Activated B cell treated with CpG ODN at 0.5 μM for 24 hours (primary cell): ENCODE measurements at places on chromosomes 4 and X. TPM values are rescaled to one million over a fixed set of nuclear protein-coding genes. Genes with fewer than 3 reads are reported as not detected.

DNA sequence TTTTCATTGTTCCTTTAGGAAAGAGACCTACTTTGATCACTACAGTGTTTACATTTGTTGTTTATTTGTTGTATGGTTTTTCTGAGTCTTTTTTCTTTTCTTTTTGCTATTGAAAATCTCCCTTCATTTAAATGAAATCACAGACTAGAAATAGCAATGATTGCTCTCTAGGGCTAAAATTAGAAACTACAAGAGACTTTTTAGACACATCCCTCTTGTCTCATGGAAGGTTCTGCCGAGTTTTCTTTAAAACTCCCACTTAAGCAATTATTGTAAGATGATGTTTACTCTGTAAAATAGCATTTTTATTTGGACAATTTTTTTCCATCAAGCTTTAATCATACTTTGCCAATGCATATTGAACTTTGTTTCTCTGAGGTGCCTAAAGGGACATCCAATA, 136.6 kb downstream of the PALLD start:
- no peak for DNase-seq
- no peak overlapping the region for H3K4me3 ChIP-seq
- H3K36me3 ChIP-seq: no peaks in the 10 kb centered on the region
- H3K27me3 ChIP-seq: peaks cover 34% of the 10 kb centered on the region

- no peak for DNase-seq
- H3K4me3 ChIP-seq: no peak overlapping the region
- peaks cover 12% of the 10 kb centered on the region for H3K27me3 ChIP-seq
- H3K36me3 ChIP-seq: no peaks in the 10 kb centered on the region
Observed at GRCh38 chr4:8308144-8308543, 38.6 kb downstream of the HTRA3 start.

DNA sequence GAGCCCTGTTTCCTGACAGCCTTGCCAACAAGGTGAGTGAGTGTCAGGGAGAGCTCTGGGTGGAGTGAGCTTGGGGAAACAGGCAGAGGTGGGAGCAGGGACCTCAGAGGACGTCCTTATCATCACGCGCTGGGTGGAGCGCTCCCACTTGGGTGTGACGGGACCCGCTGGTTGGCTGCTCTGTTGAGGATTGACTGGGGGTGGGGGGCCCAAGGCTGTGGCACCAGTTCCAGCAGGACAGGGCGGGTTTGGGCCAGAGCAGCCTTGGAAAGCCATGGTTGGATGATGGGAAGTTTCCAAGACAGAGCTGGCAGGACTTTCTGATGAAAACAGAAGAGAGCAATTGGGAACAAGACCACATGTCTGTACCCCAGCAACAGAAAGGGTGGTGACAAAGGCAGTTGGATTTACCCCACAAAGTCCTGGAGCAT, 3.0 kb upstream of the PCGF3 start:
- H3K4me3 ChIP-seq: no peak overlapping the region
- no peaks in the 10 kb centered on the region for H3K27me3 ChIP-seq
- DNase-seq: no peak

DNA sequence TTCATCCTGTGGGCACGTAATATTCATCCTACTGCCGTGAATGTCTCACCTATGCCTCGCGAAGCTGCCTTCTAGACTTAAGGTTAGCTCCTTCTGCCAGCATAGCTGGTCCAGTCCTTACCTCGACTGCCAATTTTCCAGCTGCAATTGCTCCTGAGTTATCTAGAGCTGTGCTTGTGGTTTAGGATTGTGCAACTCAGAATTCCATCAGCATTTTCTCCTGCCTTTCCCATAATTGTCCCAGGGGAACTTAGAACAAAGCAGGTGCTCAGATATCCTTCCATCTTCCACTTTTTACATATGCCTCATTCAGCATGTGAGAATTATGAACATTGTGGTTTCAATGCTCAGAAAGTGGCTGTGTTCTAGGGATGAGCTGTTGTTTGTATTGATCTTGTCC, 131.4 kb upstream of the ADGRL3 start:
- no peaks in the 10 kb centered on the region for H3K4me1 ChIP-seq
- no peak overlapping the region for H3K4me3 ChIP-seq
- no peak for DNase-seq

DNA sequence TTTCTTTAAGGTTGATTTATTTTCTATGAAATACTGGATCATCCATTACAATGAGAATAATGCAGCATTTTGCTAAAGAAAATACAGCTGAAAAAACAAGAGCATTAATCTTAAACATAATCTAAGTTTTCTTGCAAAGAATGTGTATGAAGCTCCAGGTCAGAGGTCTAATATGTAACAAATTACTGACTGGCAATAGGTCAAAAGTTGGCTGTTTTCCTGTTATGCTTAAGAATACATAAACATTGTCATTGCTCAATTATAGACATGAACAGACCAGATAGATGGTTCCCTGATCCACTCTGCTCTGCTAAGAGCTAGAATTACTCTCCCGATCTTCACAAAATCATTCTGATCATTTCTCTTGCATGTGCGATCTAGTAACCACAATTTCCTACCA, 718.6 kb downstream of the PDHA2 start:
- H3K27me3 ChIP-seq: no peaks in the 10 kb centered on the region
- DNase-seq: no peak
- no peaks in the 10 kb centered on the region for H3K4me1 ChIP-seq

GRCh38 chr4:137125011-137125410, 407.3 kb downstream of the PCDH18 start:
- H3K36me3 ChIP-seq: no peaks in the 10 kb centered on the region
- no peaks in the 10 kb centered on the region for H3K27me3 ChIP-seq
- DNase-seq: no peak
- no peak overlapping the region for H3K27ac ChIP-seq
- H3K4me3 ChIP-seq: no peak overlapping the region
- no peaks in the 10 kb centered on the region for H3K4me1 ChIP-seq

DNA sequence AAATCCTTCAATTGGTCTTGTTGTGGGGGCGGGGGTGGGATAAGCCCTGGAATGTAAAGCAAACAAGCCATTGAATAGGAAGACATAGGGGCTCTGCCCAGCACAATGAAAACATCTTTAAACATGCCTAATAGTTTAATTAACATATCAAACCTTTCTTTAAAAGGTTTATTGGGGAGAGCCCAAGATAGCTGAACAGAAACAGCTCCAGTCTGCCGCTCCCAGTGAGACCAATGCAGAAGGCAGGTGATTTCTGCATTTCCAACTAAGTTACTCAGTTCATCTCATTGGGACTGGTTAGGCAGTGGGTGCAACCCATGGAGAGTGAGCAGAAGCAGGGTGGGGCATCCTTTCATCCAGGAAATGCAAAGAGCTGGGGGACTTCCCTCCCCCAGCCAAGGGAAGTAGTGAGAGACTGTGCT, 327.2 kb upstream of the CNKSR2 start:
- peaks cover 6% of the 10 kb centered on the region for H3K27me3 ChIP-seq
- H3K36me3 ChIP-seq: no peaks in the 10 kb centered on the region
- no peak for DNase-seq
- no peaks in the 10 kb centered on the region for H3K4me1 ChIP-seq
- H3K4me3 ChIP-seq: no peak overlapping the region

DNA sequence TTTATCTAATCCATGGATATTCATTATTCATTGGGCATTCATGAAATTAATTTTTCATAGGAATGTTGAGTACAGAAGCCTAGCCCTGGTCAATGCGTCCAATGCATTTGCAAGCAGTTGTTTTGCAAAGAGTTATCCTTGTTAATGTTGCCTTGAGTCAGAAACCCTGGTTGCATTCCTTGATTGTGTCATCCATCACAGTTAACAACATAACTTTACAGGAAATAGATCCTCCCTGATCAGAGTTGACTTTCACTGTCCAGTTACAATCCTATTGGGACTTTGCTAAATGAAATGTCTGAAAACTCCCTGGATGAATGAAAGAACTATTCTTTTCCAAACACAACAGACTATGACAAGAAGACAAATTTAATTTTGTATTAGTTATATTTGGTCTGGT, 924.3 kb upstream of the SLIT2 start:
- no peak overlapping the region for H3K4me3 ChIP-seq
- no peak overlapping the region for H3K27ac ChIP-seq
- no peak for DNase-seq
- no peaks in the 10 kb centered on the region for H3K27me3 ChIP-seq
- no peaks in the 10 kb centered on the region for H3K36me3 ChIP-seq
- H3K4me1 ChIP-seq: no peaks in the 10 kb centered on the region

CNKSR2 gene
- 15.6 and 15.7 TPM in 2 replicates for total RNA-seq

- H3K27me3 ChIP-seq: peaks cover 3% of the 10 kb centered on the region
- H3K4me3 ChIP-seq: no peak overlapping the region
- DNase-seq: no peak
- H3K4me1 ChIP-seq: peaks cover 22% of the 10 kb centered on the region
Observed at GRCh38 chr4:26803211-26803861, 57.3 kb upstream of the STIM2 start.

CT45A10 gene
- not detected in 2 replicates for total RNA-seq

DNA sequence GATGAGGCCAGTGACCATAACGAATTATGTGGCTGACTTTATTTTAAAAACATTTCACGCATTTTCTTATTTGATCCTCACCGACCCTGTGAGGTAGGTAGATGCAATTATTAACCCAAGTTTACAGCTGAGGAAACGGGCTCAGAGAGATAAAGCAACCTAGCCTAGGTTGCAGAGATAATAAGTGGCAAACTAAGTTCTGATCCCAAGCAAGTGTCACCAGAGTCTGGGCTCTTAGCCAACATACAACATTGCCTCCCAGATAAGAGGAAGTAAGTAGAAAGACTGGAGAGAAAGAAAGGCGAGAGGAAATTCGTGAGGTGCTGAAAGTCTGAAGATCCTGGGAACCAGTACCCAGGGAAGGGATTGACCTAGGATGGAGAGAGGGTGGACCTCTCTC, 77.4 kb upstream of the GPR50 start:
- no peak overlapping the region for H3K4me3 ChIP-seq
- no peak overlapping the region for H3K27ac ChIP-seq
- no peaks in the 10 kb centered on the region for H3K36me3 ChIP-seq
- no peaks in the 10 kb centered on the region for H3K4me1 ChIP-seq
- no peak for DNase-seq

DNA sequence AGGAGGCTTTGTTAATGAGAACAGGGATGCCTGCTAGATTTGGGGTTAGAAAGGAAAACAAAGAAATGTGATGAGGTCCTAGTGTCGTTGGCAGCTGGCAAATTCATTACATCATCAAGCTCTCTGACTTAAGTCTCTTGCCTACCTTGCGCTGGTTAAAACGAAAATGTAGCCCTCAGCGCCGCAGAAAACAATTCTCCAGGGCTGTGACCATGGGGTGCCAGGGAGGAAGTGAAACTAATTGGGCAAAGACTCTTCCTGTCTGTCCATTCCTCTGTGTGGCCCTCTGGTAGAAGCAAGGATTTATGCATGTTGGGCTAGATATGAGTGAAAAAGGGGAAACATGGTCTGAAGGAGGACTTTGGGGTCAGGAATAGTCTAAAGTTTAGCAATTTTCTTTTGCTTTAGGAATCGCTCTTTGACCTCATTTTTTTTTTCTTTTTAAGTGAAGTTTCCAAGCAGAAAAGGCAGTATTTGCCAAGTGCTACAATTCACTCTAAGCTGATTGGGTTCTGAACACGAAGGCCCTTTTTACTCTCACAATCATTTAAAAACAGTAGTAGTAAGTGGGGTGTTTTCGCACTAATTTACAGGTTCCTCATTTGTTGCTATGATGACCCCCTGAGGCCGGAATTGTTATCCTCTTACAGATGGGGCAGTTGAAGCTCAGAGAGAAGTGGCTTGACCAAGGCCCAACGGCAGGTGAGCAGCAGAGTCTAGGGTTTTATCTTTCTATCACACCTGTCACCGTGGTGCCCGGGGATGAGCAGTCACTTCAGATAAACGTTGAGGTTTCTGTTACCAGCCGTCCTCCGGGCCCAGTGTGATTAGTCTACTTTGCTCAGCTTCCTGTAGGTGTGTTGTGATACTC, 27.3 kb upstream of the CHRNA9 start:
- no peaks in the 10 kb centered on the region for H3K27me3 ChIP-seq
- H3K4me1 ChIP-seq: peaks cover 85% of the 10 kb centered on the region
- DNase-seq: peak; percentile 53
- H3K27ac ChIP-seq: peak overlapping the region; percentile 92

DNA sequence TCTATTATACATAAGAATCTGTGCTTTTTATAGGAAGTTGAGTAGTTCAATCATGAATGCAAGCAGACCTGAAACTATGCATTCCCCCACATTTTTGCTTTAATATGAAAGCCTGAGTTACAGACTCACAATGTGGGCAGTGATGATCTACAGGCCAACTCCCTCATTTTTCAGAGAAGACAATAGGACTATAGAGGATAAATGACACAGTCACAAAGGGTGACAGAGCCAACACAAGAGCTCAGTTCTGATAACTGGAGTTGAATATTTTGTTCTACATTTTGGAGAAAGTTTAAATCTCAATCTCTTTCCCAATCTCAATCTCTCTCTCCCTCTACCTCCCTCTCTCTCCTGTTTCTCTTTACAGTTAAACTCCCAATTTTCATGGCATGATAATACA, 27.0 kb downstream of the MBNL3 start:
- no peaks in the 10 kb centered on the region for H3K27me3 ChIP-seq
- H3K27ac ChIP-seq: no peak overlapping the region
- DNase-seq: no peak

GRCh38 chr4:122100508-122100907, 51.6 kb upstream of the BLTP1 start:
- H3K4me3 ChIP-seq: no peak overlapping the region
- no peak overlapping the region for H3K27ac ChIP-seq
- no peak for DNase-seq
- H3K36me3 ChIP-seq: no peaks in the 10 kb centered on the region
- no peaks in the 10 kb centered on the region for H3K4me1 ChIP-seq

MAGEA9B gene
- total RNA-seq: not detected in 2 replicates

GRCh38 chr4:151653548-151653918, 107.3 kb downstream of the GATB start:
- no peaks in the 10 kb centered on the region for H3K4me1 ChIP-seq
- peaks cover 4% of the 10 kb centered on the region for H3K27me3 ChIP-seq
- H3K4me3 ChIP-seq: no peak overlapping the region
- DNase-seq: no peak

DNA sequence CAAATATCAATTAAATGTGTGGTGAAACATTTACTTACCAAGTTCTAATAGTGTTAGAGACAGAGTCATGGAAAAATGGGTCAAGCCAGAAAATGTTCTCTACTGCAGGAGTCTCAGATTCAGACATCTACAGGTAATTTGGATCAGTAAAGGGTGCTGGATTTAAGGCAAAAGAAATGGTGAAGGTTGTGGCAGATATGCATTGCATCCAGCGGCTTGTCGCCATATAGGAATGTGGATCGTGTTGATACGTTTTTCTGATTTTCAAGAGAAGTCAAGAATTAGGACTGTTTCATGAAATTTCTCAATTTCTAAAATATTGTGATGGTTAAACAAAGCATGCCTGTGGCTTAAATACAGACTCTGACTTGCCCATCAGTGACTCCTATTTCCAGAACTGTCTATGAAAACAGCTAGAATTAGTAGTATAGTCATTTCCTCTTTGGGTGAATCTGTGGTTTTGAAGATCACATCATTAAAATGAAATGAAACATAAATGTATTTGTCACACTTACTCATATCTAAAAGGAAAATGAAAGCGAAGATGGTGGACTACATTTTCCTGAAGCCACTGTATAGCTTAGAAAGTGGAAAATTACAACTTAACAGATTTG, 110.1 kb upstream of the VEGFC start:
- H3K36me3 ChIP-seq: no peaks in the 10 kb centered on the region
- DNase-seq: no peak
- H3K27ac ChIP-seq: no peak overlapping the region
- no peak overlapping the region for H3K4me3 ChIP-seq
